Central memory CD4-positive, alpha-beta T cell (primary cell): ENCODE measurements at places on chromosomes 7 and 10.

DNA sequence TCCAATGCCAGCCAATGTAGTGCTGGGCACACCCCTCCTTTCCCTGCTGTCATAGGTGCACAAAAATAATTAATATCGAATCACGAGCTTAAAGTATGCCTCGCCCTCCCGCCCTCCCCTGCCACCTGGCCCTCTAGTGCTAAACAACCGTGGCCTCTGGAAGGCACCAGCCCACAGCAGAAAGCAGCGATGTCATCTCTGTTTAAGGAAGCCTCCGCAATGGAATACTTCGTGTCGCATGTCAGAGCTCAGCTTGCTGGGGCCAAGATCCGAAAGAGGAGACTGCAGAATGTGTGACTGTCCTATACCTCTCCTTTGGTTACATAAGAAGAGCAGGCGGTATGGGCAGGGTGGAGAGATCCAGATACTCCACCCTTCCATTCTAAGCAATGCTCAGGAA is 71.5 kb downstream of the RHOBTB1 start:
- DNase-seq, result no peak

- no peak for DNase-seq
Measured at GRCh38 chr7:127047521-127047920, 205.2 kb downstream of the GRM8 start.

DNA sequence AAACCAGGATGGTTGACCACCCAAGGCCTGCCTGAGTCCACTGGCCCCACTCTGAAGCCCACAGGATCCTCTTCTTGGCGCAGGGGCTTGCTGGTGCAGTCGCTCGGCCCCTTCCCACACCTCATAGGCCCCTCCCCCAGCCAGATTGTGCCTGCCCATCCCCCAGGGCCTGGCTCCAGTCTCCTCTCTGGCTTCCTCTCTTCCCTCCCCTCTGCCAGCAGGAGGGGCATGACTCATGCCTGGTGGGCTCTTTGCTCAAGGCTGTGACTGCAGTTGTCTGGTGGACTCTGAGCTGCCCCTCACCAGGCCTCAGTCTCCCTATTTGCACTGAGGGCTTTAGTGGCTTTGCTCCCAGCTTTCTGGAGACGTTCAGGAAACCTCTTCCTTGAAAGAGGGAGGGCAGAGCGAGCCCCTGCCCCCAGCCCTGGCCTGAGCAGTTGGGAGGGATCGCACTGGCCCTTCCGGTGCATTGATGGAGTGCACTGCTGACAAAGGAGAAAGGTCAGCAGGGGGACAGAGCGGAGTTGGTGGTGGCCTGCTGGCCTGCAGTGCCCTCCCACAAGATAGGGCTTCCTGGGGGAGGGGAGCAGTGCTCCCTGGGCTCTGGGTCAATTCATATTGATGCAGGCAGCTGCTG is 60.7 kb downstream of the ZMIZ1 start:
- DNase-seq, result no peak

DNA sequence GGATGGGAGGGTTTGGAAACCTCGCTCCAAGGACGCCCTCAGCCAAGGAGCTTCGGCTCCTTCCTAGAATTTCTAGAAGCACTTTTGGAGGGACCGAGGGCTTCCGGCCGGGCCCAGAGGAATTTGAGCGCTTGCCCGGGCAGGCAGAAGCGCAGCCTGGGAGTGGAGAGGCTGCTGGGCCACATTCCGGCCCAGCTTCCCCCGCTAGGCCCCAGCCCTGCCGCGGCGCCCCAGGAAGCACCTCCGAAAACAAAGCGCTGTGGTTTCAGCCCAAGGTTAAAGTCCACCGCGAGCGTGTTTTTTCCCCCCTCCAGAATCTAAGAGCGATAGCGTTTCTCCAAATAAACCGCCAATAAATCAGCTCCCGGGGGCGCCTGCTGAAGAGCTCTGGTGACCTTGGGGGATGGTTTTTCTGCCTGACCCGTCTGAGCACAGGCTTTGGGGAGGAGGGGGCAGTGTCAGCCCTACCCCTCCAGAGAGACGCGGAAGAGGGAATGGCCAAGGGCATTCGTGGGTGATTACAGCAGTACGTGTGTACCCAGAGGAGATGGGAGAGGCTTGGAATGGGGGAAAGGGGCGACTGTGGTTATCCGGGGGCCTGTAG is 5.7 kb upstream of the TNRC18 start:
- no peak for DNase-seq

GRCh38 chr7:117809958-117810357 is 63.3 kb downstream of the CTTNBP2 start:
- DNase-seq, result no peak

GRCh38 chr7:10708447-10708846 is 265.2 kb upstream of the PHF14 start:
- DNase-seq, result no peak

DNA sequence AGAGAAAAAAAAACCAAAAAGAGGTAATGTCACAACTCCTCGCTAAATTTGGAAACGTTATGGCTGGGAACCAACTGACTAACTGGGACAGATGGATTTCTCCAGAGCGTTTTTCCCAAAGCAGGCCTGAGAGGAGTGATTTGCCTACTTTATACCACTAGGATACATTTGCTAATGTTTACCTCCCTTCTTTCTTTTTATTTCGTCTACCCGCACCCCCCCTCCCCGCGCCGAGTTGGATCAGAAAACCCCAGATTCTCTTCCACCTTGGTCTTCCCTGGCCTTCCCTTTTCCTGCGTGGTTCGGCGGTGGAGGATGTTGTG is 7.2 kb downstream of the CPA2 start:
- DNase-seq, result no peak

DNA sequence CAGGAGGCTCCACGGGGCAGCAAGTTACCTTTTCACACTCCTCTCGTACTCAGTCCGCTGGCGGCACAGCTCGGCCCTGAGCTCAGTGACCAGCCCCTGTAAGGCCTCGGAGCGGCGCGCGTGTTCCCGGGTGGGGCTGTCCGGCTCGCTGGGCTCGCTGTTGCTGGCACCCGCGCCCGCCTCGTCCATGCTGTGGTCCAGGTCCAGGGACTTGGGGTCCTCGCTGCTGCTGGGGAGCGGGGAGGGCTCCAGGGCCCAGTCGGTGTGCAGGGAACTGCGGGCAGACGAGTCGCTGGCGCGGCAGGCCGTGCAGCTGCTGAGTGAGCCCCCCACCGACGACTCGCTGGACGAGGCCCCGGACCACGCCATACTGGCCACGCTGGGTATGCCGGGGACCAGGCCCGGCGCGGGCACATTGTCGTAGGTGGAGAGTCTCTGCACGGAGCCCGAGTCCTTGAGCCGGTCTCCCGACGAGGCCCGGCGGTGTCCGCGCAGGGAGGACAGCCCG is 143.8 kb downstream of the MAPK8 start:
- DNase-seq, result no peak

GRCh38 chr7:84786073-84786472 is 400.8 kb downstream of the SEMA3D start:
- no peak for DNase-seq

- no peak for DNase-seq
Measured at GRCh38 chr10:1036341-1036791, 10.7 kb upstream of the IDI2 start.

GRCh38 chr7:147904219-147904576 is 686.4 kb upstream of the C7orf33 start:
- no peak for DNase-seq

GRCh38 chr7:1274121-1274875 is 41.6 kb downstream of the UNCX start:
- DNase-seq, result no peak

DNA sequence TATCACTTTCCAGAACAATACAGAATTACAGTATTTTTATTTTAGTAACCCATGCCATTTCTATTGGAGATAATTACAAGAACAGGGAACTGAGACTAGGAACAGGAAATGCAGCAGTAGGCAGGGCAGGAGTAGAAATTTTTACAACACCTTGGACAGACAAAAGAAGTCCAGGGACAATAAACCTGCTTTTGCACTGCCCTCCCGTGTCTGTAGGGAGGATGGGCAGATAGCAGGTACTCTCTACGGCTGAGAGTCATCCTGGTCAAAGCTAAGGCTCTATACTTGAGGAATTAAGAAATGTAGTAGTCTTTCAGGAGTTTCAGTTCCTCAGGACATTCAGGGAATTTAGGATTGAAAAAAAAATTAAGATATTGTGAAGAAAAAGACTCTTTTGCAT is 63.4 kb downstream of the VAX1 start:
- DNase-seq, result no peak

DNA sequence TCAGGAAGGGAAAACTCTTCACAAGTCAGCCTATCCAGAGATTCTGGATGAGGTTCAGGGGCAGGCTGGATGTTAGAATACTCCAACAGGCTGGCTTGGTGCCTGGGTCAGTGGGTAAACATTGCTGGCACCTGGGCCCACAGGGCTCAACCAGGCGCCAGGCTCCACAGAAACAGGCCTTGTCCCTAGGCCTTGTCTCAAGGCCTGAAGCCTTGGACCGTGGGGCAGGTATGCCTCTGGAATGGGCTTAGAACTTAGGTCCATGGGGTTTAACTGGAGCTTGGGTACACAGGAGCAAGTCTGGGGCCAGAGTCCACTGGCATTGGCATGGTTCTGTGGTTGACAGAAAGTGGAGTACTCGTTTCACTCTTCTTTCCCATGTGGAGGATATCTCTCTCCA is 263.0 kb upstream of the ETV1 start:
- no peak for DNase-seq

GRCh38 chr10:125442856-125443540 is 240.0 kb downstream of the TEX36 start:
- no peak for DNase-seq

- no peak for DNase-seq
Measured at GRCh38 chr7:118013252-118014010, 140.2 kb upstream of the CTTNBP2 start.

GRCh38 chr7:148567524-148567923 is 23.0 kb upstream of the C7orf33 start:
- DNase-seq, result no peak

- no peak for DNase-seq
Measured at GRCh38 chr7:123397746-123398338, 136.6 kb downstream of the IQUB start.

- DNase-seq, result no peak
Measured at GRCh38 chr7:68562323-68562899, 1035.9 kb upstream of the AUTS2 start.

- DNase-seq, result peak; percentile 18
Measured at GRCh38 chr10:14971867-14972448, 12.8 kb downstream of the MEIG1 start.

- DNase-seq, result peak; percentile 51
Measured at GRCh38 chr7:37198906-37199485, 249.7 kb downstream of the ELMO1 start.

- DNase-seq, result no peak
Measured at GRCh38 chr7:29639886-29640595, 76.4 kb downstream of the PRR15 start.

DNA sequence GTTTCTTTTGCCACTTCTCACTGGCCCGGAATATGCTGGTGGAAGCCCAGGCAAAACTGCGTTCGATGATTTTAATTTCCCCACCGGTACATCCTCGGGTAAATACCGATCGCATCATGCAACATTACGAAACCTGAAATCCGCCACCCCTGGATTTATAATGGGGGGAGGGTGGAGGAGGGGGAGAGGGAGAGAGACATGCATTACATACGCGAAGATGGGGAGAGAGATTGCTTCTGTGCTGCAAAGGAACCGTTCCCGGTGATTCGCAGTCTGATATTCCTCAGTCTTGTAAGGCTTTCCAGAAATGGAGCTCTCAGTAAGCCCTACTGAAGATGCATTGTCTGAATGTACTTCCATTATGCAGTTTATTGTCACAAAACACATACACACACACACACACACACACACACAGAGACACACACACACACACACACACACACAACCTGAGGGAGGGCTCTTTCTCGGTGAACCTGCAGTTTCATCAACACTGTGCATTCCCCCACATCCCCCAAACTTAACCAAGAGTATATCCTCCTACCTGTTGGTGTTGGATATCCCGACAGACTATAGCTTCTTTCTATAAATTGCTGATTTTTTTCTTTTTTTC is 741 bp downstream of the GPR85 start:
- DNase-seq, result no peak

GRCh38 chr7:43141091-43141490 is 28.6 kb downstream of the HECW1 start:
- DNase-seq, result no peak

DNA sequence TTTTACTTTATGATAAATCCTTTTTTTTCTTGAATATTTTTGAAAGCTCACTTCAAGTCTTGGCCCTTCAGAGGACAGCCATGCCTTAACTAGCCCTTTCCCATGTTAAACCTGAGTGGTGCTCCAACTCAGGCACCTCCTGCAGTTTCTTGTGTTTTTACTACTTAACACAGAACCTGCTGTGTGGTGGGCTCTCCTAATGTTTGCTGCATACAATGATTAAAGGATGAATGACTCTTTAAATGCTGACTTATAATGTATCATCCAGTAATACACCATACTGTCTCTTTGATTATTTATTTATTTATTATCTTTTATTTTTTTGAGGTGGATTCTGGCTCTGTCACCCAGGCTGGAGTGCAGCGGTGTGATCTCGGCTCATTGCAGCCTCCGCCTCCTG is 179.4 kb downstream of the SEMA3E start:
- DNase-seq, result no peak

- no peak for DNase-seq
Measured at GRCh38 chr7:98771519-98771918, 98.3 kb downstream of the TMEM130 start.

DNA sequence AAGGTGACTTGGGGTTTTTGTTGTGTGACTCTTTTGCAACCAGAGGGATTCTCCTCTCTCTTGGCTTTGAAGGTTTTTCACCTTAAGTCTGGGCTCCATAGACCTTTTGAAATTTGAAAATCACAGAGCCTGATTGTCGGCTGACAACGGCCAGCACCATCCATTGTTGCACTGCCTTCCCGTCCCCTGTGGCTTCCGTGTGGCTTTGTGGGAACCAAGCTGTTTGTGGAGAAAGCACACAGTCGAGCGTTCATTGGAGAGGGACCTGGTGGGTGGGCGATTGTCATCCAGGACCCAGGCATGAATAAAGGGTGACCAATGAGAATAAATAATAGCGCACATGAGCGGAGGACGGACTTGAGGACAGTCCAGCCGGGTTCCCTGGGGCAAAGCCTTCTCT is 7.4 kb upstream of the RAMP3 start:
- no peak for DNase-seq

- no peak for DNase-seq
Measured at GRCh38 chr7:24755541-24756407, 1.5 kb downstream of the GSDME start.

DNA sequence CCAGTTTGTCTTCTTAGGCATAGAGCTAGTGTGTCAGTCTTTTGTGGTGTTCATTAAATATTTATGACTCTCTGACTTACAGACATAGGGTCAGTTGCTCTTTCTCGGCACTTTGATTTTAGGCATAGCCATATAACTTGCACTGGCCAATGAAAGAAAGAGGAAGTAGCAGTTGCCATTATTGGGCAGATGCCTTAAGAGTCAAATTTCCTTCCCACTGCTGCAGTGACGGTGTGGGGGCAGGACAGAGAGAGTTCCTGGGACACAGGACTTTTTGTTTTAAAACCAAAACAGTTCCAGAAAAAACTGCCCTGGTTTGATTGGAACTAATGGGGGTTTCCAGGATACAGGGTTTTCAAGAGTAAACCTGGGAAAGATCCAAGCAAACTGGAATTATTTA is 60.2 kb upstream of the PHF14 start:
- no peak for DNase-seq

- no peak for DNase-seq
Measured at GRCh38 chr10:97784200-97784810, 12.5 kb upstream of the SFRP5 start.
